ENCODE measurements at places on chromosomes 1 and 21.

GRCh38 chr1:33420870-33421775 is 9.8 kb downstream of the PHC2 start:
- DNase-seq, result no peak

- DNase-seq, result no peak
Observed at GRCh38 chr1:117318011-117318410, 49.2 kb upstream of the MAN1A2 start.

DNA sequence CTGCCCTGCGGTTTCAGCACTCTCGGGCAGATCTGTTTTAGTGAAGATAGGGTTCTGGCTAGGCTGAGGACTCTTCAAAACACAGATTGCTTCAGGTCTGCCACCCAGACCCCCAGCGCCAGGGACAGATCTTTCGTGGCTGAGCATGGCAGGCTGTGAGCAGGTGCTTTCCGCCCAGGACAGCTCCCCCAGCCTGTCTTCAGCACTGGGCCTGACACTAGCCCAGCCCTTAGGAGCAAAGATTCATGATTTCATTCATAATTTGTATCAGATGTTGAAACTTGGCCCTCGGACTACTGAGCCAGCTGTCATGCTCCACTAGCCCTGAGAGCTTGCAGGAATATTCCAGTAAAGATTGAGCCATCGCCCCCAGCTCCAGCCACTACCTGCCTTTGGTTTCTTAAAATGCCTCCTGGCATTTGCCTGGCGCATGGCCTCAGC is 5.9 kb downstream of the ADPRS start:
- DNase-seq, result no peak

DNA sequence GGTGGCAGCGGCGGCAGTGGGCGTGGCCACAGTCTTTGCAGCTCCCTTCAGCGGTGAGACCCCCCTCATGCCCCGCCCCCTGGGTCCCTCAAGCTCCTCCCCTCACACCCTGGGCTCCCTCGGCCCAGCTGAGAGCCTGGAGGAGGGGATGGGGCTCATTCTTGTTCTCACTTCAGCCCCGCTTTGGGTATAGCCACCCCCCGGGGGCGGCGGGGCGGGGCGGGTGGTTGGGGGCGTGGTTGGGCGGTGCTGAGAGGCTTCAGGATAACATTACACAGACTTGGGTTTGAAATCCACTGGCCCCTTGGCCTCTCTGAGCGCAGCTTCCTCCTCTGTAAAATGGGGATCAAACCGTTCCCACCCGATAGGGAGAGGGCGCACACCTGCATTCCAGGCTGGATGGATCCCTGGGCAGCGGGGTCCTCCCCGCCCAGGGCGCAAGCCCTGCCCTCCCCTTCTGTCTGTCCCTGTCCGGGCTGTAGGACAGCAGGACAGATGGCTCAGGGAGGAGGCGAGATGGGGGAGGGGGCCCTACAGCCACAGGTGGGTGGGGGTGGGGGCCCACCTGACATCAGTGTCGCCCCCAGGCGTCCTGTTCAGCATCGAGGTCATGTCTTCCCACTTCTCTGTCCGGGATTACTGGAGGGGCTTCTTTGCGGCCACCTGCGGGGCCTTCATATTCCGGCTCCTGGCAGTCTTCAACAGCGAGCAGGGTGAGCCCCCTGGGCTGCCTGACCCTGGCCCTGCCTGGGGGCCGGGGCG is 5.1 kb downstream of the CLCNKA start:
- no peak for DNase-seq

DNA sequence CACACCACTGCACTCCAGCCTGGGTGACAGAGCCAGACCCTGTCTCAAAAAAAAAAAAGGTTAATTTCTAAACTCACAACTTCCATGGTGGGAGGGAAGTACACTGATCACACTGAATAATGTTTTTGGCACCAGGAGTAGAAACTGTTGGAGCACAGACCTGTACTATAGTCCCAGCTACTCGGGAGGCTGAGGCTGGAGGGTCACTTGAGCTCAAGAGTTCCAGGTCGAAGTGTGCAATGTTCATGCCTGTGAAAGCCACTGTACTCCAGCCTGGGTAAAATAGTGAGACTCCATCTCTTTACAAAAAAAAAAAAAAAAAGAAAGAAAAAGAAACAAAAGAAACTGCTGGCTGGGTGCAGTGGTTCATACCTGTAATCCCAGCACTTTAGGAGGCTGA is 35.3 kb downstream of the TMEM50B start:
- DNase-seq, result no peak

GRCh38 chr1:94971491-94971924 is 44.6 kb upstream of the CNN3 start:
- no peak for DNase-seq

- no peak for DNase-seq
Observed at GRCh38 chr21:34199121-34199910, 125.9 kb downstream of the MRPS6 start.

GRCh38 chr1:50427086-50427817 is 4.0 kb upstream of the DMRTA2 start:
- DNase-seq, result no peak

DNA sequence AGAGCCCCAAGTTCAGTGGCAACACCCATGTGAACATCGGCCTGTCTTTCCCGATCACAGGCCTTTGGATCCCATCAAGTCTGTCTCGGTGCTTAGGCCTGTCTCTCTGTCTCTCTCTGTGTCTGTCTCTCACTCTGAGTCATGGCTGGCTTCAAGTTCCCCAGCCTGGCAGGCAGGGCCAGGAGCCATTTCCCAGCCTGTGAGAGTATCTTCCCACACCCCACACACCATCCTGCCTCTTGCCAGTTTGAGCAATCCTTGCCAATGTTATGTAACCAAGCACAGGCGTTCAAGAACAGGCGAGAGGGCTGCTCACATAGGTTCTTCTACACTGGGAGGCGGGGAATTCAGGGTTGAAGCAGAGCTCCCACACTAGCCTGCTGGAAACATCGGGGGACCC is 70.0 kb upstream of the TMEM51 start:
- no peak for DNase-seq

GRCh38 chr1:205330150-205330549 is 8.6 kb upstream of the NUAK2 start:
- no peak for DNase-seq
